ENCODE measurements at places on chromosomes 7 and 10.

DNA sequence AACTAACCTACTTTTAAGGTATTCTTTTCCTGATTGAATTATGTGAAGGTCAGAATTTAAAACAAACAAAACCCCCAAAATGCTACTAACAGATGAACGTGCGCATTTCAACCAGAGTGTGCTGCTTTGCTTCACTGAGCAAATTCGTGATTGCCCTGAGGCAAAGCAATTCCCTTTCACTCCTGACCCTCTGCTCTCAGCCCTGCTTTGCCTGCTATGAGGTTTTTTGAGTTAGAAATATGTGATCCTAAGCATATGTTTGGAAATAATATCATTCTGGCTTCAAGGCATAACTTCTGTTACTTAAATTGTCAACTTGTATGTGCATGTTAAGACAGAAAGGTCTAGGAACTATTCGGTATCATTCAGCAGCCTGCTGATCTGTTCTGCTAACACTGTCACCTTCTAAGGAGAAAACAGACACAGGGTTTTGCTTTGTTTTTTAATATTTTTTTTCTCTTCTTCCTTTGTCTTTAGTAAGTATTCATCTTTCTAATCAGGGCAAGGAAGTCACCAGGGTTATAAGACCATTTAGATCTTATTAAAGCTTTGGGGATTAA, 124.2 kb downstream of the GNAT3 start:
- no peak for DNase-seq

- DNase-seq: no peak
These were observed 521 bp upstream of the NYAP1 start for GRCh38 chr7:100483090-100483721.

DNA sequence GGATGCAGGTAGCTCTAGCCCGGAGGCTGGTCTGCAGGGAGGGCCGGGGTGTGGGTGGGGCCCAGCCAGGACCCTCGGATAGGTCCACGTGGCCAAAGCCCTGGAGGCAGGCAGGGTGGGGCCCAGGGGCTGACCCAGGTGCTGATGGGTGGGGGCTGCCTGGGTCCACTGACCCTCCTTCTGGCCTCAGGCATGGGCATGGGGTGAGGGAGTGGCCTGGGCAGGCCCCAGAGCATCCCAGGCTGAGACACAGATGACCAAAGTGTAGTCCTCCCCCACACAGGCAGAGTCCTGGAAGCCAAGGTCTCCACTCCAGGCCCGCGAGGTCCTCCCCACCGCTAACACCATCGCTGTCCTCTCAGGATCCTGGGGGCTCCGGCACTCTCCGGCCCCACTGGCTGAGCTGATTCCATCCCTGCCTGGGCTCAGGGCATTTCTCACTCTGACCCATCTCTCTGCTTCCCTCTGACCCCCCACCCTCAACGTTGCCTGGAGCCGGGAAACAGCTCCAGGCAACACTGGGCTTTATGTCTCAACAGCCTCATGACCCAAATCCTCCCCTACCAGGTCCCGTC, 20.7 kb upstream of the PPP2R2D start:
- no peak for DNase-seq

DNA sequence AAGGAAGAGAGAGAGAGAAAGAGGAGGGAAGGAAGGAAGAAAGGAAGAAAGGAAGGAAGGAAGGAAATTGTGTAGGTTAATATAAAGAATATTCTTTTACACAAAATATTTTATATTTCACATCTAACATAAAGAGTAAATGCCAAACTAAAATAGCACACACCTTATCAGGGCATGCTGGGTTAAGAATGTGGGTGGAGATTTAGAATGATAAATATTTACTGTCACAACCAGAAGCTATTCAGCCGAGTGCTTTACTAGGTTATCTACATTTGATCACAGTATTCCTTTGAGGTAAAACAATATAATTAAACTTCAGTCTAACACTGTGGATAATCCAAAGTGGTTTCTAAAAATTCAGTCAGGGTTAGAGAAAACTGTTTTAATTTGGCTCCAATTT, 103.3 kb downstream of the SEMA3A start:
- DNase-seq: no peak

GRCh38 chr7:115779561-115779960, 251.0 kb downstream of the TFEC start:
- DNase-seq: no peak

GRCh38 chr7:80410081-80410480, 101.8 kb downstream of the GNAT3 start:
- DNase-seq: no peak

DNA sequence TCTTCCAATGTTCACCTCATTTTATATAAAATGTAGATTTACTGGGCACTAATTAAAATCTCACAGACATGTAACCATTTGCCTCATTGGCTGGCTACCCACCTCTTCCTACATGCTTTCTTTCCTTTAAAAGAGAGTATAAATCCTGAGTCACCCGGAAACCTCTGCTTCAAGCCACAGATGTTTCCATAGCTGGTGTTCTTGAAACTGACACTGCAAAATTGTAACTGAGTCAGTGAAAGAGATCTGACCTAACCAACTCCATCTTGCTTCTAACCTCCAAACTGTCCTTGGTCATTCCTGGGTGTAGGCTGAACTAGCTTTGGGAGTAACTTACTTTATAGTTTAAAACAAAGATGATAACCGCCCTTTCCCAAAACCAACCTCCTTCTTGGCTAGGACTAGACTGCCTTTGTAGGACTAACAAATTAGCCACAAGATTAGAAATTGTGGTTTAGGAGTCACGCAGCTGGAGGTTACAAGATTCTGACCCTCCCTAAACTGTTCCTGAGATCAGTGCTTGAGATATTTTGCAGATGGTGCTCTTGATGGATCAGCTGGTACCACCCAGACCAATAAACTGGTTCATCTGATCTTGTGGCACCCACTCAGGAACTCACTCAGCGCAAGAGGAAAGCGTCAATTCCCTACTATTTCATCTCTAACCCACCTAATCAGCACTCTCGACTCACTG, 33.5 kb downstream of the SVOPL start:
- DNase-seq: no peak

GRCh38 chr10:6228010-6228511, 25.3 kb downstream of the PFKFB3 start:
- no peak for DNase-seq

- DNase-seq: no peak
These were observed 17.6 kb downstream of the ZDHHC16 start for GRCh38 chr10:97463363-97464132.

DNA sequence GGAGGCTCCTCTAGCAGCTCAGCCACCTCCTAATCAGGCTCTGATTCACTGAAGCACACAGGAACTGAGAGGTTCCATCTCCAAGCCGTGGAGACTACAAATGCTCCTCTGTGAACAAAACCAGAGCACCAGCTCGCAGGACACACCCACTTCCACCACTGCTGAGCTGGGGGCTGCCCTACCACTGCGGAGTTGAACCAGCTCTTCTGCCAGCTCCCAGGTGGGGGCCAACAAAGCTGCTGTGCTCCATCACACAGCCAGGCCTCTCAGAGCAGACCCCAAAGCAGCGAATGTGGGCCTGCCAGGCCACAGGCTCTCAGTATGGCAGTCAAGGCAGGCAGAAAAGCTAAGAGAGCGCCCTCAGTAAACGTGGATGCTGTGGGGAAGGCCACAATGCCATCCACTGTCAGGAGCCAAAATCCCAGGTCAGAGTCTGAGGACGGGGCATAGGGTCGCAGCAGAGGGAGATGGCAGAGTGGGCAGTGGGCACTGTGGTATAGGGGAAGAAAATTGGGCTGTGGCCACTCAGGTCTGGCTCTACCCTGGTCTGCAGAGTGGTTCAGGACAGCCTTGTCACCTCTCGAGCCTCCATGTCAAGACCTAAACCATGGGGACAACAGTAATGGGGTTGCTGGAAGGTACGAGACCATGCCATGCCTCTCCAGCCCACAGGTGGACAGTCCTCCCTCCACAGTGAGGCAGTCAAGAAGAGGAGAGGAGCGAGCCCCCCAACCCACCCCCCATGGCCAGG, 82.1 kb downstream of the GRID1 start:
- no peak for DNase-seq

DNA sequence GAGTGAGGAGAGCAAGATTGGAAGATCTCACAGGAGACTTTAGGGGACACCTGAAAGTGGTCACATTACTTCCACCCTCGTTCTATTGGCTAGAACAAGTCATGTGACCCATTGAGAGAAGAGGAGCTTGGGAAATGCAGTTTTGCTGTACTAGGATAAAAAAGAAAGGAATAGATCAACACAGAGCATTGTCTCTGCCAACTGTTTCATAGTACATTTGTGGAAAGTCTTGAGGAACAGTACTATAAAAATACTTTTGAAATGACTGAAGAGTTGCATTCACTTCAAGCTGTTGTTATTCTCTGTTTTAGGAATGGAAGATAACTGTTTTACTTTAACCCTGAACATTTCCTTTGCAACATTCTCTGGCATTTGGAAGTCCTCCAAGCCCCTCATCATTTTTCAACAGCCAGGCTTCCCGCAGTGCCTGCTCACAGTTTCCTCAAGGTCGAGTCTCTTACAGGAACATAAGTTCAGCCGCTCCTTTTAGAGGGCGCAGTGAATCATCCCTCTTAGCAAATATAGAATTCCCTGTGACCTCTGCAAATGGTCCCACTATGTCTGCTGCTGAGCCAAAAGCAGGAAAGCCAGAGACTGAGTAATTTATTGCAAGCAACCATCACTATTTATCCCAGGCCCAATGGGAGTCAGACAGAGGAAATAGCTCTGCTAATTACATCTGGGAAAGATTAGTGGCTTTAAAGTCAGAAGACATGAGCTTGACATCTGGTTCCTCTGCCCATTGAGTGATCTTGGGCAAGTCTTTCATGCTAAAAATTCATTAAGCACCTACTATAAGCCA, 40.7 kb downstream of the MRPL32 start:
- no peak for DNase-seq

GRCh38 chr10:123909866-123910265, 18.3 kb upstream of the CPXM2 start:
- no peak for DNase-seq

DNA sequence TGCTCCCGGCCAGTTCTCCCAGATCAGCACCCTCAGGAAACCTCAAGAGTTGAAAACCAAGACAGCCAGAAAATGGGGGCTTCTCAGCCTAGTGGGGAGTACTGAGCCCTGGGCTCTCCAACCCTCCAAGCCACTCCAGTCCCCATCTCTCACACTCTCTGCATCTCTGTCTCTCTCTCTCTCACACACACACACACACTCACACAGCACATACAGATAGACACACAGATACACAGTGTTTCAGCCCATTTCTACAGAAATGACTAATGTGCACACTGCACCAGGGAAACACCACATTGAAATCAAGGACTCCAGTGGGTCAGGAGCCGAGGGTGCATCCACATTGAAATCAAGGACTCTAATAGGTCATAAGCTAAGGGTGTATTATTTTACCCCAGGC, 107.5 kb downstream of the MKI67 start:
- DNase-seq: no peak
